ENCODE measurements at places on chromosomes 12 and 14.

- no peak for DNase-seq
Measured at GRCh38 chr14:104870368-104871144, 5.5 kb downstream of the CEP170B start.

DNA sequence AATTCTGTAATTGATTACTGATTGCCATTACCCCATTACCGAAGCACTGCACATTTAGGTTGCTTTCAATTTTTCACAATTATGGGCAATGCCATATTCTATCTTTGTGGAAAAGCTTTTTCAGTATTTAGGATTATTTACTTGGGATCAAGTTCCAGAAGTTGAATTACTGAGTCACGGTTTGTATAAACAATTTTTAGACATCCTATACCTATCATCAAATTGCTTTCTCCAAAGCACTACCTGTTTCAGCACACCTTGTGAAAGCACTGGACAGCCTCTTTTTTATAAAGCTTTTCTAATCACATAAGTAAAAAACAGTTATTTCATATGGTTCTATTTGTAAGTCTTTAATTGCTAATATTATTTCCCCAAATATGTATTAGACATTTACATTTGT is 221.5 kb upstream of the CAND1 start:
- DNase-seq, result no peak

DNA sequence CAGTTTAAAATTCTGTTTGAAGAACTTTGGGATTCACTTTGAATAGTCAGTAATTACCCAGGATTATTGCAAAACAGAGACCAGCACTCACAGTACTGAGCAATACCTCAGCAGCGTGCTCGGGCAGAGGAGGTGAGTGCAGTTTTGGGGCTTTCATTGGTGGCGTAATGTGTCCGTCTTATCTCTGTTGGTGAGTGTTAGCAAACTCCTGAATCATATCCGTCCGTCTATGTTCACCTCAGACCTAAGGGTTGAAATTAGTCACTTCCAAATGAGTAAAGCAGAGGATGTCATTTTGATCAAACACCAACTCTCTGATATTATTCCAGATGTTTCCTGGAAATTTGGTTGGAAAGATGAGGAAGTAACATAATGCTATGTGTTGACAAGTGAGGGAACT is 82.8 kb downstream of the BORCS5 start:
- no peak for DNase-seq

GRCh38 chr14:36512585-36513003 is 7.4 kb downstream of the NKX2-1 start:
- DNase-seq, result no peak

DNA sequence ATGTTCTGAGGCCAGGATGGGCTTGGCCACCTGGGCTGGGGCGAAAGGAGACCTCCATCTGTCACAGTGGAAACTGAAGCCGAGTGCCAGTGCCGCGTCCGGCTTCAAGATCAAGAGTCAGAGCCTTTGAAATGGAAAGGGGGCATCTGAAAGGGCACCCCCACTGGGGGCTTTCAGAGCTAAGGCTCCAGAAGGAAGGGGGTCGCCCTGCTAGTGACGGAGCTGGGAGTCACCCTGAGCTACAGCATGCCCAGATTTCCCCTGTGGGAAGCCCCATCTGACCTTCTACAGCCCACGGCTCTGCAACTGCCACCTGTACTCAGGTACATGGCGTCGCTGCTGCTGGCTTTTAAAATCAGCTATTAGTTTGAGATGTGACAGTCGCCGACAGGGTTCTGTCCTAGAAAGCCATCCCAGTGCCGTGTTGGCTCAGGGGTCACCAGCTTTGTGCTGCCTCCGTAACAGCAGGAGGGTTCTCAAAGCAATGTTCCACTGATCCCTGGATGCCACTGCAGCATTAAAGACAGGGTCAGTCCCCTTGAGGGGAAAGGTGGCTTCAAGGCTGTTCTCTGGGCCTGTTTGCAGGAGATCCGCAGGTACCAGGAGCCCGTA is 31.5 kb downstream of the CCNK start:
- no peak for DNase-seq

DNA sequence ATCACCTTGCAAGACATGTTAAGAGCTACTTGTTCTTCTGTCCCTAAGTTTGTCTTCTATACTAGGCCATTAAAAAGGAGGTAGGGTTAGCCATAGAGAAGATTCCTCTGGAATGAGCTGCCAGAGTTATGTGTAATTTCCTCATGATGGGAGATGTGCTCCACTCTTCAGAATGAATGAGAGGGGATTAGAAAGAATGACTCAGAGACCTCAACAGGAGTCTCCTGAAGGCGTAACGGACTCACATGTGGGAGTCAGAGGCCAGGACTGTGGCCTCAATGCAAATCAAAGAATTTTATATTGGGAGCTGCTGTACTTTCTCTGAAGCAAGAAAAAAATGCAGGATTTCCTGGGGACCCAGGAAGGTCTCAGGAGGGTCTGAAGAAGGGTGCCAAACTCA is 87.8 kb upstream of the ATXN7L3B start:
- DNase-seq, result no peak

- DNase-seq, result no peak
Measured at GRCh38 chr12:6963016-6963731, 7.3 kb downstream of the PHB2 start.

DNA sequence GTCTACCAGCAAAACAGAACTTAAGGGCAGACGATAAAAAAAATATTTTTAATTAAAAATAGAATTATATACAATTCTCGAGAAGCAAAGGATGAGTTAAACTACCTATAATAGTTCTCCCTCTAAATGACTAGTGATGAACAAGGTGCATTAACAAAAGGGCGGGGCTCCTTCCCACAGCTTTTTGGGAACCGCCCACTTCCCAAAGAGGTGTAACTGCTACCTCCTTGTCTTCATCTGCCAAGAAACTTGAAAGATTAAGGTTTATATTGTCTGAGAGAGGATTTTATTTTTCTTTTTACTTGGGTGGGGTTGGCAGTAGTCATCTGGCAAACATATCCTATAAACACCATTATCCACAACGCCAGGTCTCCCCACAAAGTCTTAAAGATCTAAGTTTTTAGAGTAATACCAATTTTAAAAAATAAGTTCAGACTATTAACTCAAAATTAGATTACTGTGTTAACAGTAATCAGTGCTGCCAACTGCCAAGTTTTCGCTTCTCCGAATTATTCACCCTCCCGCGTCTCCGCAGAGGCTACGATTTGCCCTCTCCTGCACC is 938 bp downstream of the RALGAPA1 start:
- no peak for DNase-seq

GRCh38 chr12:69553628-69554248 is 31.5 kb upstream of the CCT2 start:
- no peak for DNase-seq

- DNase-seq, result no peak
Measured at GRCh38 chr14:24367514-24368211, at the start of gene NFATC4. Gene NFATC4, plus strand, starts transcription at chr14:24368184. Its CDS starts 157 bp downstream, at chr14:24368341.

- DNase-seq, result no peak
Measured at GRCh38 chr12:122265886-122266229, 436 bp downstream of the VPS33A start.

DNA sequence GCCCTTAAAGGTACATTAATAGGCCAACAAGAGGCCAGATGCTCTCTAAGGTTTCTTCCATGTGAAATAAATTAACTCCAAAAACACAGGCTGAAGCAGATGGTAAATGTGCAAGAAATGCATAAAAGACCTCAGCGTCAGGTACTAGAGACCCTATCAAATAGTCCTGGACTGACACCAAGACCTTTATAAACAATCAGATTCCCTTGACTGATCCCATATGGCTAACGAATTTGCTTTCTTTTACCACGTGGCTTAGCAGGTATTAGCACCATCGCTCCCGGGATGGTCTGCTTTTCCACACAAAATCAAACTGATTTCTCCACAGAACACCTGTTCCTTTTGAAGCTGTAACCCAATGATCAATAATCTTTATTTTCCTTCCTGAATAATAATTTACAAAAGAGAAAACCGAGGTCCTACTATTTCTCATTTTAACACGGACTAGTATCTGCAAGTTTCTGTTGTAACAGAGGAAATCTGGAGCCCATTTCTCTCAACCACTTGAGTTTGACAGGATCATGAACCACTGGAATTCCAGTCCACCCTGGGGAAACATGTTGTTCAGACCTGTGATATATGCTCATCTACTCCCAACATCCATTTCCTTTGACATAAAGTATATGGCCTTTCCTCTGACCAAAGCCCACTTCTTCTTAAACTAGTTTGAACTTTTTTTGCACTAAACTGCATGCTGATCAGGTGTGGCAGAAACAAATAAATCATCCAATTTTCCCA is 48.2 kb upstream of the DAAM1 start:
- DNase-seq, result no peak

DNA sequence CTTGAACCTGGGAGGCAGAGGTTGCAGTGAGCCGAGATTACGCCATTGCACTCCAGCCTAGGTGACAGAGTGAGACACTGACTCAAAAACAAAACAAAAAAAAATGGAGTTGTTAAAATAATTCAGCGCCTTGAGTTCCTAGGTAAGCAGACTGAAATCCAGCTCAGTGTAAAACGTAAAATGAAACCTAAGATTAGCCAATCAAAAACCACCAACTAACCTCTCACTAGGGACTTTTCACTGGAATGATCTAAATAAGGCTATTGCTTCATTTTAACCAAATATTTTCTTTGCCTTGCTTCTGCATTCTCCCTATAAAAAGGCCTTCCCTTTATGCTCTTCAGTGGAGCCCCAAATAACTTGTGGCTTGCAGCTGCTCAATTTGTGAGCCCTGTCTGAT is 91.6 kb upstream of the HIF1A start:
- DNase-seq, result no peak

GRCh38 chr12:41277100-41277945 is 89.2 kb downstream of the PDZRN4 start:
- DNase-seq, result no peak

DNA sequence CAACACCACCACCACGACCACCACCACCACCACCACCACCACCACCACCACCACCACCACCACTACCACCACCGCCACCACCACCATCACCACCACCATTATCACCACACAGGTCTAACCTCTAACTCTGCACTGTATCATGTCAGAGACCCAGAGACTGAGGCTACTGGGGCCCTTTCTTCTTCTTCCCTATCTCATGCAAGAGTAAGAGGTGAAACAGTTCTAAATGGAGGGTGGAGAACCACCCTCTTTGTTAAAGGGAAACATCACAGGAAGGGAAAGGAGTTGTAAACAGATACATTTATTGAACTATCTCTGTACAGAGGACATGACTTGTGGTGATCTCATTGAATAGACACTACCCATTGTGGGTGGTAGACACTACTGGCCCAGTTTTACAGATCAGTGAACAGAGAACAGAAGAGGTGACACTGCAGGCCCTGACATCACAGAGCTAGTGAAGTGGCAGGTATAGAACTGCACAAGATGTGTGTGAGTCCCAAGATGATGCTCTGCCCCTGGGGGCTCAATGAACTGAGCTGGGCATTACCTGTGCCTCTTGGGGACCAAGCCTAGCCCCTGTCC is 91.6 kb downstream of the FOXN3 start:
- no peak for DNase-seq

- no peak for DNase-seq
Measured at GRCh38 chr14:38789805-38790204, 313.2 kb downstream of the SEC23A start.

DNA sequence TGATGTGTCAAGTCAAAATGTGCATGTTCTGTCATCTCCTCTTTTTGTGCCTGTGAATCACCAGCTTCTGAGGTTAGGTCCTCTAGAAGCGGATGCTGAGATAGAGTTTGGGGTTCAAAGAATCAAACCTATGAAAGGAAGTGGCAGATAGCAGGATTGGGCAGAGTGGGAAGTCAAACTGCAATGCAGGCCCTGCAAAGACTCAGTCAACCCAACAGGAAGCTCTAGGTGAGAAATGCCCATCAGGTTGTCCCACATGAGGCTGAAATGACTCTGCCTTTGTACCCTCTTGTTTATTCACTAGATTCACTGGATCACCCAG is 4.5 kb upstream of the MIA2 start:
- DNase-seq, result no peak

DNA sequence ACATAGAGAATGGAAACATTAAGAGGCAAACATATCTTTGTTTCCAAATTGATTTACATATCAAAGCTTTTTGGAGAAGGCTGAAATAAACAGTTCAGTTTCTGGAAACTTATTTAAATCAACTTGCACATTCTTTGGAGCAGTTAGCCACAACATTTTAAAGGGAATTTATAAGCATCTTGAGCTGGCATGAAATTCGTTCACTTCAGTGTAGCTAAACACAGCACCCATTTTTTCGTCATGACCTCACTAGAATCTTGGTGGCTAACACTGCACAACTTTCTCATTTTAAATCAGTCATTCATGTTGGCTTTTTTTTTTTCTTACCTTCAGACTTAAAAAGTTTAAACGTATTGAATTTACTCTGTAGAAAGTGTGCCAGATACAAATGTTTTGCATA is 1139.9 kb upstream of the FLRT2 start:
- DNase-seq, result no peak

DNA sequence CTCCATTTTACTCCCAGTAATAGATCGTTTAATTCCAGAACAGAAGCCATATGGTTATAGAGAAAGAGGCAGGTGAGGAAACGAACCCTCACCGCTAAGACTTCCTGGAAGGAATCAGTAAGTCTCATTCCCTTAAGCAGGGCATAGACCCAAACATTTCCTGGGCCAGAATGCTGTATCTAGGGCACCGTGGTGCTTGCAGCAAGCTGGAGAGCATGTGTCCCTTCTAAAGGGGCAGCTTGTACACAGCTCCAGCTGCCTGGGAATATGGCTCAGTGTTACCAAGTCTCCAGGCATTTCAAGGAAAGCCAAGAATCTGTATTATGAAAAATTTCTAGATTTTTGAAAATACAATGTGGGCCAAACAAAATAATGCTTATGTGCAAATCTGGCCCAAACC is 73.4 kb downstream of the PPM1H start:
- DNase-seq, result no peak

DNA sequence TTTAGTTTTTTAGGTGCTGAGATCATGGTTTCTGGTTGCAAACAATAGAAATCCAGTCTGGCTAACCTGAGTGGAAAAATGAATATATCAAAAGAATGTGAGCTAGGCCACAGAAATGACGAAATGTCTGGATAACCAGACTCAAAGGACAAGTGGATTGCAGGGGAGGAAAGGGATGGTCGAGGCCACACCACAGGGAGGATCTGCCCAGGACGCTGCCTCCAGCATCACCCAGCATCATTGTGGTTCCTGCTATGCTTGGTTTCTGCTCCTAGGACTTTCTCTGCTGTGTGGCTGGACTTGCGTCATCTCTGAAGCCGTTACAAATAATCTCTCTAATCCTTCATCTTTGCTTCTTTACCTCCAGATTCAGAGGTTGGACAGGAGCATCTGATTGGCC is 80.4 kb downstream of the TTC8 start:
- no peak for DNase-seq

DNA sequence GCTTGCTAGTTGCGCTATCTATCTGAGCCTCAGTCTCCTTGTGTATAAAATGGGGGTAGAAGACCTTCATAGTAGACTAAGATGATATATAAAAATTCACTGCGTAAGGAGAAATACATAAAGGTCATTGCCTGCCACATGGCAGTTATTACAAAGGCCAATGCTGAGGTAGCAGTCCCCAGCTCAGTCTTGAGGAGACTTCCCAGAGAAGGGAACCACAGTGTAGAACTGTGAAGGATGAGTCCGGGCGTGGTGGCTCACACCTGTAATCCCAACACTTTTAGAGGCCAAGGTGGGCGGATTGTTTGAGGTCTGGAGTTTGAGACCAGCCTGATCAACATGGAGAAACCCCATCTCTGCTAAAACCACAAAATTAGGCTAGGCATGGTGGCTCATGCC is 17.1 kb upstream of the SP7 start:
- DNase-seq, result no peak

Measured in esophagus squamous epithelium (tissue), 5 donors.